ENCODE measurements at places on chromosomes 7 and 10.

DNA sequence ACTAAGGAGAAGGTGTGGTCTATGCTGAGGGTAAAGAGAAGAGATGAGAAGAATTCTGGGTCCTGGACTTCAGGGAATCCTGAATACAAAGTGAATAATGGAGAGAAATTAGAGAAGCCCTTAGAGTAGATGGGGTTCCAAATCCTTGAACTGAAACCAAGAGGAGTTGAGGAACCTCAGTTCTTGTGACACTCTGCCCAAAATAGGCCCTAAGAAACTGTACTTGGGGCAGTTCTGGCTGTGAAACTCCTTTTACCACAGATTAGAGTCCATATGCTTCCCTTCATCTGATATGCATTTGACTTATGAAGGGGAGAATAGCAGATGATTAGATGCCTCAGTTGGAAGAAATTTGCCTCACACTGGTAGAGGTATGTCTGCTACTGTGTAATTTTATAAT lies 19.0 kb downstream of the TES start:
- no peak for DNase-seq

GRCh38 chr10:112461029-112461887 lies 14.2 kb downstream of the VTI1A start:
- DNase-seq, result peak; percentile 92

- peak; percentile 82 for DNase-seq
Observed at GRCh38 chr7:127809261-127809702, 157.3 kb downstream of the SND1 start.

DNA sequence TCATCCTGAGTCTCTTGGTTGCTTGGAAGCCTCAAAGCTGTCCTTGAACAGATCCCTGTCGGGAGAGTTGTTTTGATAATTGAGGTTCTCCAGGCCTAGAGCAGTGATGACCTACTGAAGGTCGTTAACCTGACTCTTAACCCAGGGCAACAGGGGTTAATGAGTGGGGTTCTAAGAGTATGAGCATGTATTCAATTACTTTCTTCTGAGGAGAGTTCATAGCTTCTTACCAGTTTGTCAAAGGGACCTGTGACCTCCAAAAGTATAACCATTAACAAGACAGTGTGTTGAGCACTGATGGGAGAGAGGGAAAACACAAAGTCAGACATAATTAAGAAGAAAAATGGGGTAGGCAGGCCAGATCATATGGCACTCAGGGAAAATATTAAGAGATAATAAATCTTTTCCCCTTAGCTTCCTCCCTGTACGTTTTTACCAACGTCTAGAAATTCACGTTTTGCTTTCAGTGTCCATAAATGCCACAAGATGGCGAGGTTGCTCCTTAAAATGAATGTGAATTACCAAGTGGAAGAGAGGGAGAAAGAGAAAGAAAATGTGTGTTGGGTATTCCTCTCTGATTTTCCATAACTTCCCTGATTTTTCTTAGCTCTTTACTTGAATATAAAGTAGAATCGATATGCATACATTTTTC lies 97.6 kb downstream of the SUGCT start:
- DNase-seq, result peak; percentile 81

DNA sequence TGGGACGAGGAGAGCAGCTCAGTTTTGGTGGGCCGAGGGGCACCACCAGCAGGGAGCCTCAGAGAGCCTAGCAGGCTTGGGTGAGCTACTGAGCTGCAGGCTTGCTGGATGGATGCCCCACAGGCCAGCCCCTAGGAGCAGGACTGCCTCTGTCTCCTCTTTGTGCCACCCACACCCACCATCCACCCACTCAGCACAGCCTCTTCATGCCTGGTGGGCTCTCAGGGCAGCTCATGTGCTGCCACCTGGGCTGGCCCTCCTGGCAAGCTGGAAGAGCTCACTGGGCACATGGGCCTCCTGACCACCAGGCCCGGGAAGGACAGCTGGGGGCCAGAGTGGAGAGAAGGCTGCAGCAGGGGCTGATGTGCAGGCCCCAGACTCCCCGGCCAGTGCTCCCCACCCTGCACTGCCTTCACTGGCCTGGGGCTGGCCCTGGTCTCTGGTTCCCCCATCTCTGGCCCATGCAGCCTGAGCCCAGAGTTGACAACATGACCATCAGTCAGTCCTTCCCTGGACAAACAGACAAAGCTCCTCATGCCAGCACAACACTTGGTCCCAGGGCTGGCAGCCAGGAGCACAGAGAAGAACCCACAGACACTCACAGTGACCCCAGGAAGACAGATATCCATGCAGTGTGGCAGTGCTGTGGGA lies 8.2 kb downstream of the RASGEF1A start:
- no peak for DNase-seq

GRCh38 chr10:69065406-69066361 lies 22.2 kb upstream of the SRGN start:
- DNase-seq, result peak; percentile 71

DNA sequence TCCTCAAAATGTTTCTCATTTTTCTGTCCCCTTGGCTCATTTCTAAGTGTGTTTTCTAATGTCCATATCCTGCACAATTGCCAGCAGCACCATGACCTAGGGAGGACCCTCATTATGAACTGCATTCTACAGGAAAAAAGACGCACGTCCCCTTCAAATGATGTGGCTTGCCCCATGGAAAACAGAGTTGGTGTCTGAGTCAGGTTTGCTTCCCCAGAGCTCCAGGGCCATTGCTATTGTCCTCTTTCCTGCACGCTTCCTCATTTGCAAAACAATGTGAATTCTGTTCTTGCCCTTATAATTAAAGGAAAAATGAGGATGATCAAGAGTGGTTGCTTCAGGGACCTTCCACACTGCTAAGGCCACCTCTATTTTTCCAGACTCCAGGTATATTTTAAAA lies 14.7 kb upstream of the ASB4 start:
- no peak for DNase-seq

DNA sequence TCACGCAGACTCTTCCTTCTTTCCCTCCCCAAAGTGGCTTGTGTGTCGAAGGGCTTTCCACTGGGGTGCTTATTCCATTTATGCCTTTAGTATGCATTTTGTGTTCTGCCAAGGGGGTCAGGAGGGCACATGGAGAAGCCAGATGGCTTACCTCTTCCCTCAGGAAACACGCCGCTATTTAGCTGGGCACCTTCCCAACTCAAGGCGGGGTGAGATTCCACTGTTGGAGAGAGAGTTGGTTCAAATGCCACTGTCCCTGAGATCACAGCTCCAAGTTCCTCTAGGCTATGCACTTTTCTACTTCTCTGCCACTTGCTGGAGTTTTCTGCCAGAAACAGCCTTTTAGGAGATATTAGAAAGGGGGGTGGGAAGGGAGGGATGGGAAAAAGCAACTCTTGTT lies 1091.8 kb downstream of the LRMDA start:
- no peak for DNase-seq

GRCh38 chr10:45553613-45554012 lies 119.0 kb downstream of the ZFAND4 start:
- DNase-seq, result no peak

- peak; percentile 9 for DNase-seq
Observed at GRCh38 chr7:116740755-116741462, 68.9 kb downstream of the MET start.

DNA sequence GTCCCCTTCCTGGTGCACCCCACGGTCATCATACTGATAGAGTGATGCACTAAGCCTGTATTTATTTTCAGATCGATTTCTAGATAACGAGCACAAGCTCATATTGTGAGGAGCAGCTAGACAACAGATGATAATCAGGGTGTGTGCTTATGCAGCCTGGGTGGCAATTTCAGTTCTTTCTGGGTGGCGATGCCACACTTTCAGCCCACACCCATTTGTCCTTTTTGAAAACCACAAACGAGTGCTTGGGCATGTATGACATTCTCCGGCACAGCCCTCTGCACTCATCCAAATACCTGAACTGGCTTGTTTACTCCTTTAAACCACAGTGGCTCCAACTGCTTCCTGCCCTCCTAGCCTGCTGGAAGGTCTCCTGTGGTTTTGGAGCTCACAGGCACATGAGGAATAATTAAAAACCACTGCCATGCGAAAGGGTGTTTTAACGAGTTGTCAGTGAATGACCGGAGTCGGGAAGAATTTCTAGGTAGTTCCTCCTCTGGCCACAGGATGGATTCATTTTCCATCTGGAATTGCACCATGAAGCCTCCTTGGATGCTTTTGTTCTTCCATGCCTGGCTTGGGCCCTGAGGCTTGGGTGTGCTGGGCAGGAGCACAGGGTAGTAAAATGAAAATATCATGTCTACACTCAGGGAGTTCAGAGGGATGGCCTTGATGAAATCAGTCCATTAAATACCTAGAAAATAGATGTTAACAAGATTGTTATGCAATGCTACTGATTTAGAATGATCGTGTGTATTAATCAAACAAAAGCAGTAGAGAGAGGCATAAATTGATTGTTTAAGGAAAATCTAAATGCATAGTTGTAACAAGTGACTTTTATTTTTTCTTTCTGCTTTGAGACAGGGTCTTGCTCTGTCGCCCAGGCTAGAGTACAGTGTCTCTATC lies 52.4 kb upstream of the ITGB1 start:
- peak; percentile 95 for DNase-seq

DNA sequence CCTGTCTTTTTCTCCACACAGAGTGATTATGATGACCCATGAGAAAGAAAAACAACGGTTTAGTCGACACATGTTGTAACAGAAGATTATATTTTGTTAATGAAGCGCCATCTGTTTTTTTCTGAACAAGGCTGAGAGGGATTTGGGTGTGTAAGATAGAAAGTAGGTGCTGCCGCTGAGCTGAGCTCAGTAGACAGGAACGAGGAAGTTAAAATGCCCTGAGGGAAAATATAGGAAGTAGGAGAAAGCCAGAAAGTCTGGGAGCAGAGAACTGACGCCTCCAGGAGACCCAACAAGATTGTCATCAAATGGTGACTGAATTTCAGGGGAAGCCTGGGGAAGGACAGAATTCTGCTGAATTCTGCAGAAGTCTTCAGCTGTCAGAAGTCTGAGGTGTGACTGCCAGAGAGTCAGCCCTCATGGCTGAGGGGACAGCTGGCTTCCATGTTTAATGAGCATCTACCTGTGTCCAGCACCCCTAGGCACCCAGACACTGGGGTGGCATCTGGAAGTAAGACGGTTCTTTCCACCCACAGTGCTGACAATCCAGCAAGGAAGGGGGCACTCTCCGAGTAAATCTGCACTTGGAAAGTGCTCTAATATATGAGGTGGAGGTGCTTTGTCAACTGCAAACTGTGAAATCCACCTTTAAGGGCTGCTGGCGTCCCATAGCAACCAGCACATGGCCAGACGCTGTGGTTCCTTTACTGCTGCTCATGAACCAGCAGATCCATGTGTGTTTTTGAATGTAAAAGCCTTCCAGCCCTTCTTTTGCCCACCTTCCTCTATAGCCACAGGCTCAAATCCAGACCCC lies 12.5 kb upstream of the TSPAN15 start:
- peak; percentile 93 for DNase-seq

GRCh38 chr7:101838837-101839483 lies 21.5 kb downstream of the CUX1 start:
- no peak for DNase-seq

GRCh38 chr10:68135362-68135761 lies 26.1 kb downstream of the MYPN start:
- peak; percentile 34 for DNase-seq

DNA sequence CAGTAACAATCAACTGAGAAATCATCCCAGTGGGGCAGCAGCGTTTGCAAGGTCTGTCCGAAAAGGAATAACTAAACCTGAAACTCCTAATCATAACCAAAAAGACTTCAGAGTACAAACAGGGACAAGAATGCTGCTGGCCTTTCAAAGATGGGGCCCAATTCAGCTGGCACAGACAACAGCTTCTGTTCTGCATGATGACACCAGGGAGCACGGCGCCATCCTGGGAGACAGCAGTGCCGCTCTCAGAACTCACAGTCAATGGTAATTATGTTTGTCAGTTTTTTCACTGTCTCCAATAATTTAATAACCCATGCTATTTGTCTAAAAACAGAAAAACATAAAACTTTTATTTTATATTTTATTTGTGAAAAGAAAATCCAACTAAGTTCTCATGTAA lies 90.0 kb downstream of the LARP4B start:
- no peak for DNase-seq

DNA sequence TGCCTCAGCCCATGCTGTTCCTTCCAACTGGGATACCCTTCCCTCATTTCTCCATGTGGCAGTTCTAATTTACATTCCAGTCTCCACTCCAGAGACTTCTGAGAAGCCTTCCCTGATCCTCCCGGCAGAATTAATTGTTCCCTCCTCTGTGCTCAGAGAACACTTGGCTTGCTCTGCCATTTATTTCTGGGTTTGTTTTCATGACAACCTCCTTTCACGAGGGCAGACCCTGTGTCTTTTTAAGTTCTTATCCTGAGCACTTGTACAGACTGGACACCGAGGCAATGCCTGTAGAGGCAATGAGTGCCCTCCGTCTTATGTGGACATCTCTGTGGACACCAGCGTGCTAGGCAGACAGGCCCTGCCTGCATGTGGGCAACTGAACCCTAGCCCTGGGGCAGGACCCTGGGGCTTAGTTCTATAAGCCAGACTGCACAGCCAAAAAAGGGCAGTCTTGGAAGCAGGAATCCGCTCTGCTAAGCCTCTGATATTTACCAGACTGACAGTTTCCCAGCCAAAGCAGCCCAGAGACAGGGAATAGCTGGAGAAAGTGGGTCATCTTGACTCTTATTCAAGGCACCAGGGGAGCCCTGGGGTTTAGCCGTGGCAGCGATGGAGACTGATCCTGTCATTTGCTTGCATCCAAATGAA lies 474.0 kb downstream of the RPS24 start:
- DNase-seq, result no peak

DNA sequence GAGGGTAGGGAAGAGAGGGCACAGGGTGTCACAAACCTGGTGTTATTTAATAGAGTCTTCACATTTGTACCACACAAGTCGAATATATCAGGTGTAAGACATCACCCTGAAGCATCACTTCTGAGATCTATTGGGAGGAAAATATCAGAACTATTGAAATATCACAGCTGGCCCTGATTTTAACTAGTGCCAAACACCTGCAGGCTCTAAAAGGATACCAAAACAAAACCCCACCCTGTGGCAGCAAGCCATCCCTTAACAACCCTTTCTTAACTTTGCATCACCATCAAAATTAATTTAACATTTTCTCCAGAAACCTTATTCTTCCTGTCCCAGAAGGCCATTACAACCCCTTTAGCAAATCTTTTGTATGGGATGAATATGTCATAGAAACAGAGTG lies 365.4 kb downstream of the SUGCT start:
- DNase-seq, result no peak

DNA sequence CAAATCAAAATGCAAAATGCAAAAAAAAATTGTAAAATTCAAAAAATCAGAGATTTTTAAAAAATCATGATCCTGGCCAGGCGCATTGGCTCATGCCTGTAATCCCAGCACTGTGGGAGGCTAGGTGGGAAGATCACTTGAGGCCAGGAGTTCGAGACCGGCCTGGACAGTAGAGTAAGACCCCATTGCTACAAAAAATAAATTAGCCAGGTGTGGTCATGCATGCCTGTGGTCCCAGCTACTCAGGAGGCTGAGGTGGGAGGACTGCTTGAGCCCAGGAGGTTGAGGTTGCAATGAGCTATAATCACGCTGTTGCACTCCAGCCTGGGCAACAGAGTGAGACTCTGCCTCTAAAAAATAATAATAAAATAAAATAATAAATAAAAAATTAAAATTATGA lies 155.8 kb upstream of the TCF7L2 start:
- DNase-seq, result no peak

Measured in ELR (cell line).